Naive thymus-derived CD8-positive, alpha-beta T cell (primary cell): ENCODE measurements at places on chromosomes 2 and 18.

GRCh38 chr18:79693561-79694205 lies 14.1 kb downstream of the CTDP1 start:
- DNase-seq, result no peak

DNA sequence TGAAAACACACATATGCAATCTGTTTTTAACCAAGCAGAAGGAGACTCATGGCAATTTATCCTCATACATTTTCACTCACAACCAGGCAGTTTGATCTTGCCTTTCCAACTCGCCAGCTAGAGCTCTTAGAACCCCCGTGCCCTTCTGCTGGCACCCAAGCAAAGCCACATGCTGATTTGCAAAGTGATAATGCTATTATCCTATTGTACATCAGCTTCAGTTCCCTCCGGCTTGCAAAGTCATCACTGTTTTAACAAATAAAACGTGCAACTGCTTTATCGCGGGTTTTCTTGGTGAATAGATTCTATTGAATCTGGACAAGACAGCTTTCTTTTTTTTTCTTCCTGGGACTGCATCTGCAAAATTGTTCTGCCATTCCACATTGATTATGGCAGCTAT lies 314.6 kb downstream of the LNPK start:
- DNase-seq, result no peak

DNA sequence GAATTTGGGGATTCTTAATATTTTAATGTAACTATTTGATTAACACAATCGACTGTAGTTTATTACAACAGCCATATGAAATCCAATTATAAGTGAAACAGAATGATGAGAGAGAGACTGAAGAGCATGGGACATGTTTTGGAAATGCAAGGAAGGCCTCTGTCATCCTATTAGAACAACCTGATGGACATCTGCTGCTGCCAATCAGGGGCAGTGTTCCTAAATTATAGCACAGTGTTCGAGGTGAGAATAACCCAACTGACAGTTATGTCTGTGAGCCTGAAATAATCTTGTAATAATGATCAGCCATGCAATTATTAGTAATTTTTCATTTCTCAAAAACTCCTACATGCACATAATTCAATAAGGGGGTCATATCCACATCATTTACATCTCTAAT lies 73.6 kb downstream of the CCDC141 start:
- DNase-seq, result no peak

- DNase-seq, result no peak
These were observed 7.6 kb upstream of the GAREM1 start for GRCh38 chr18:32478317-32478716.

- no peak for DNase-seq
These were observed 144.3 kb downstream of the MCFD2 start for GRCh38 chr2:46771309-46771708.

- no peak for DNase-seq
These were observed 114.6 kb upstream of the CDCA7 start for GRCh38 chr2:173240083-173240482.

DNA sequence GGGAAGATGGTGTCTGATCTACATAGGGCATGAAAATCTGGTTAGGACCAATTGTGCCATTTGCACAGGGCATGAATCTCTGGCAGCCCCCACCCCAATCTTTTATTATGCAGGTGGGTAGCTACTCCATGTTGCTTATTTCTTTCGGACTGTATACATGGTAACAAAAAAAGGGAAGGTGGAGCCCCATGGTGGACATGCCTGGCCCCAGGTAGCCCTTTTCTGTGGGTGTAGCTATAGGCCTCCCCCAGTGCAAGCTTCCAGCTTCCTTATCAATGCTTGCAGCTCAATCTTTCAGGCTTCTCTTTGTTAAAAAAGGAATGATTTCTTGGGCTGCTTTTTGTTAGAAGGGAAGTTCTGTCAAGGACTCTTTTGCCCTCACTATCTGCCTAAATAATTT lies 14.3 kb upstream of the UXS1 start:
- no peak for DNase-seq

DNA sequence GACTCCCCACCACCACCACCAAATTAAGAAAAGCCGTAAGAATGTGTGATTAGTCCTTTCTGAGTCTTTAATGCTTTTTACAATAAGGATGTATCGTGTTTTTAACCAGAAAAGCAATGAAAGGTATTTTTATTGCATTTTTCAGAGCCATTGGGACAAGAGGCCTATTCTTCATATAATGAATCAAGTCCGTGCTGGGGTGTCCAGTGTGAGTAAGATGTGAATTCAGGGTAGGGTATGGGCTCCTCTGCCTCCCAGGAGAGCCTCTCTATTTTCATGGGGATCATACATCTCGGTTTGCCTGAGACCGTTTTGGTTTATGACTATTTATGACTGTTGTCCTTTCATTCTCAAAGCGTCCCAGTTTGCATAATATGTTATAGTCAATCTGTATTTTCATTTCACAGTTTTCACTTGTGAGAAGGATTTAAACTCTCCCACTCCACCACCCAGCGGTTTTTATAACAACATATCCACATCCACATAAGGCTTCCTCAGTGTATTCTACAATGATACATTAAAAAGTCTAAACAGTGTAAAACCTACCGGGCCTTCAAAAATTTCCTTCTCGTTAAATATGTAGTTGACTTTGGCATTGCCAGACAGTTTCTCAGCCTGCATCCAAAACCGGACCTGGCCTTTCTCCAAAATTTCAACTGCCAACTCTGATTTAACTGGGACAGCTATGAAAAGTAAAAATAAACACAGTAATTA lies 80.8 kb upstream of the LPIN2 start:
- DNase-seq, result no peak

- DNase-seq, result no peak
These were observed 18.5 kb downstream of the ACKR3 start for GRCh38 chr2:236587861-236588815.

DNA sequence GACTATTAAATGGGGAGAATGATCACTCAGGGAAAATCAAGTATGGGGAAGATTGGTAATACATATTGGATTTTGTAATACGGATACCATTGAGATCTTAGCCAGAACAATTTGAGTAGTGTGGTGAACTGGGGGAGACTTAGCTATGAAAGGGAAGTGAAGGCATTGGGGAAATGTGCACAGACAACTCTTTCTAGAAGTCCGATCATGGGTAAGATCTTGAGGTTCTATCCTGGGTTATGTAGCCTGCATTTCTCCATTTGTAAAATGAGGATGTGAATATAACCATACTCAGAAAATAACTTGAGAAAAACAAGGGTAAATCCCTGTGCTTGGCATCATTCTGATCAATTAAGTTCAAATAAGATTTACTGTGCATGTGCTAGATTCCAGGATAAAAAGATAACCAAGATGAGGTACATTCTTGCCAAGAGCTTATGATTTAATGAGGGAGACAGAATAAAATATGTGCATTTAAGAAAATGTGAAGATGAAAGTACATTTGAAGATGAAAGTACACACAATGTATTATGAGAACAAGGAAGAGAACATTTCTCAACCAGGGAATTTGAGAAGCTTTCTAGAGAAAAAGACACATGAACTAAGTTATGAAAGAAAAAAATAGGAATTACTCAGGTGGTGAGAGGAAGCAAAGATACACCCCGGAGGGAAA lies 49.5 kb downstream of the SLC40A1 start:
- no peak for DNase-seq

- DNase-seq, result no peak
These were observed 162.4 kb downstream of the HDAC4 start for GRCh38 chr2:239238381-239238780.

DNA sequence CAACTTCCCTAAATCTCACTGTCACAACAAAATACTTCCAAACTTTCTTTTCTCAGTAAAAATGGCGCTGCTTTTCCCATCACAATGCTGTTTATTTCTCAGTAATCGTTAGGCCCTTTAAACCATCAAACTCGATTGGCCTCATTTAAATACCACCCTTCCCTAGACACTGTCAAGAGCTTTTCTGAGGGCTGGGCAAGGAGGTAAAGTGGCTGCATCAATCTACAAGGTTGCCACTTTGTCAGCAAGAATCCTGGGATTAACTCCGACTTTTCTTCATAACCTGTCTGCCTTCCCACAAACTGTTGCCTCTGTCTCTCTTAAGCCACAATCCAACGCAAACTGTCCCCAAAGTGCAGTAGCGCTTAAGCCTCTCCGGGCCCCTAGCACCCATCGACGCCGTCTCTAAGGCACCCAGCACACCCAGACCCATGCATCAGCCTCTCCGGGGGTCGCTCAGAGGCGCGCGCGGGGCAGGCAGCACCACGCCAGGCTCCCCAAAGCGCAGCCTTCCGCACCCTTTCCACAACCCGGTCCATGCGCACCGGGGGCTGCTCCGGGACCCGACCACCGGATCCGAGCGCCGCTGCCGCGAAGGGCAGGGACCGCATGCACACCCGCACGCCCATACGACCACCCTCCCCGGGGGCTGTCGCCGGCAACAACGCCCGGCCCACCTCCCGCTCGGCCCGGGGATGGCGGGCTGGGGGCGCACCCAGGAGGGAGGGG lies 683 bp downstream of the MBOAT2 start:
- DNase-seq, result no peak

- no peak for DNase-seq
These were observed 67.1 kb downstream of the CCDC102B start for GRCh38 chr18:68865021-68865420.

DNA sequence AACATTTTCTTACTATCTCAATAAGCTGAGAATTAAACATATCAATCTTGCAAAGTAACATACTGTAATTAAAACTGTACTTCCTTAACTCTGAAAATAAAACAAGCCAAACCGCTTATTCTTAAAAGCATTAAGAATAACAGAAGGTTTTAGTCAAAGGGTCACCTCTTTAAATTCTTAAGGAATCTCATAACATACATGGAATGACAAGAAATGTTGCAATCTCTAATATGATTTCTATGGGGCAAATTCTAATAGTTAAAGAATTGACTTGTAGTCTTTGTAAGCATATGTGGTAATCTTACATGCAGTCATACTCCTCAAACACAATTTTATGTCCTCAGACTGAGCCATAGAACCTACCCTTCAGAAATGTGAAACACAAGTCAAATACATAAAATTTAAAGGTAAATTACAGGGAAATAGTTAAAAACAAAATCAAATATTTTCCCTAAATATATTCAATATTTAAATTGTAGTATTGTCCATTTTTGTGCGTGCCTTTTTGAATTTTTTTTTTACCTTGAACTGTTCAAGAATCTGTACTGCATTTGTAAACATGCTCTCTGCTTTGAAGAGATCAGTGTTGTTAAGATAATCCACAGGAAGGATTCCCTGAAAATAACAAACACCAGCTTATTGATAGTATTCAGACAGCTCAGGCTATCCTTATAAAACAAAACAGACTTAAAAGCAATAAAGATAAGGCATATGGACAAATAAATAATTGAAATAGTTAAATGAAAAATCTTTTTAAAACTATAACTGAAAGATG lies 48.2 kb downstream of the PIGN start:
- no peak for DNase-seq

- no peak for DNase-seq
These were observed 70.4 kb downstream of the IL1R2 start for GRCh38 chr2:102061962-102062795.
